Activated naive CD4-positive, alpha-beta T cell treated with anti-CD3 and anti-CD28 coated beads, Interleukin-2, amount 50 U/mL, for 72 hours (primary cell): ENCODE measurements at places on chromosomes 7 and 10.

DNA sequence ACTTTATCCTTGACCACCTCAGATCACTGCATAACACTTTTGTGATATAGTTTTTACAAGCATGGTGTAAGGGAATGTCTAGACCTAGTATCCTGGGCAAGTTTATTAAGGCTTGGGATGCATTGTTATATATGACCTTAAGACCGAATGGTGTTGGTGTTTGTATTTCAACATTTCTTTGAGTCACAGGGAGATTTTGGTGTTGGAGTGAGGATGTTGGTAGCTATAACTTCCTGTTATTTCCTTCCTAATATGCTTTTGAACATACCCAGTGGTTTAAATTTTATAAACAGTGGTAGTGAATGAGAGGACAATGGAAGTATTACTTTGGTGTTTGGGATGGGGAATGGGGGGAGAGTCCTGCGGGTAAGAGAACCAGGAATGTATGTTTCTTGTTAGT is 2.6 kb downstream of the EXOC4 start:
- DNase-seq = no peak

DNA sequence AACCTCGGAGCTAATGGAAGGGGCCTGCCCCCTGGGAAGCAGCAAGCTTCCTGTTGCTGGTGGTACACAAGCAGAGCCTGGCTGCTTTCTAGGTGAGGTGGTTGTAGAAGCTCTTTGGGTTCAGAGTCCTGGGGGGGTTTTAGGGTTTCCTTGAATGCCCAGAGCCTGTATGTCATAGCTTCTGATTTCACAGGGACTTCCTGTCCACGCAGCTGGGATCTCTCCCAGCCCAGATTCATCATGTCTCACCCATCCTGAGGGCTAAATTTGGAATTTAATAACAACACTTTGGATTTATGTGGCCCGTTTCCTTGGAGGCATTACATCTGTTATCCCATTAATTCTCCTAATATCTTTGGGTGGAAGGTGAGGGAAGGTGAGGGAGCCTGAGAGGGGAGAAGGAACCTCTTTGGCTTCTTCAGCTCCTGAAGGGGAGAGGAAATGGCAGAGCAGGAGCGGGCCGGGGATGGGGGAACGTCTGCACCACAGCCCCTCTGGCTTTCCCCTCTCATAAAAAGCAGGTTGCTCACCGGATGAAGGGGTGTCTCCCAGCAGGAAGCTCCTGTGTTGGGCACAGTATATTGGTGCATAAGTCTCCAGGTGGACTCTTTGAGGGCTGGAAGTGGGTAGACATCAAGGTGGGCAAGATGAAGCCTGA is 19.7 kb downstream of the RPS24 start:
- DNase-seq = no peak

DNA sequence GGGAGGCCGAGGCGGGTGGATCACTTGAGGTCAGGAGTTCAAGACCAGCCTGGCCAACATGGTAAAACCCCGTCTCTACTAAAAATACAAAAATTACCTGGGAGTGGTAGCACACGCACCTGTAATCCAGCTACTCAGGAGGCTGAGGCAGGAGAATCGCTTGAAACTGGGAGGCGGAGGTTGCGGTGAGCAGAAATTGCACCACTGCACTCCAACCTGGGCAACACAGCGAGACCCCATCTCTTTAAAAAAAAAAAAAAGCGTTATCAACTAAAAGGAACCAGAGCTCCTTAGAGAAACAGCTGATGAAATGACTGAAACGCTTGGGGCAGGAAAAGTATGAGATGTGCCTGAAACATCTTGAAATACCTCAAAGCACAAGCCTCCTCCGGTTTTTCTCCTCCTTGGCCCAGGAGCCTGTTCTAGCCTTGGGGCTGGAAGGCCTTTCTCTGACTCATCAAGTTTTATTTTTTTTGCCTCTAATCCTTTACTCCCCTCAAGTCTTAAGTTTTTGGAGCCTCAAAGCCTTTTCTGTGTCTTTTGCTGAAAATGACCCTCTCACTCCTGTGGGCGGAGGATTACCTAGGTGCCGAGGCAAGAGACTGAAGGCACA is 2.6 kb upstream of the METTL27 start:
- DNase-seq = no peak

- DNase-seq = no peak
Observed at GRCh38 chr7:77327067-77327931, 88.8 kb downstream of the GSAP start.

- DNase-seq = peak; percentile 80
Observed at GRCh38 chr10:101095550-101096213, 33.9 kb downstream of the KAZALD1 start.

DNA sequence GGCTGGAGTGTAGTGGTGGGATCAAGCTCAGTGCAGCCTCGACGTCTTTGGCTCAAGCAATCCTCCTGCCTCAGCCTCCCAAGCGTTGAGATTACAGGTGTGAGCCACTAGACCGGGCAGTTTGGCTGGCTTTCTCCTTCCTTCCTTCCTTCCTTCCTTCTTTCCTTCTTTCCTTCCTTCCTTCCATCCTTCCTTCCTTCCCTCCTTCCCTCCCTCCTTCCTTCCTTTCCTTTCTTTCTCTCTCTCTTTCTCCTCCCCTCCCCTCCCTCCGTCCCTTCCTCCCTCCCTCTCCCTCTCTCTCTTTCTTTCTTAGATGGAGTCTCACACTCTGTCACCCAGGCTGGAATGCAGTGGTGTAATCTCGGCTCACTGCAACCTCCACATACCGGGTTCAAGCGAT is 7.6 kb upstream of the VPS37D start:
- DNase-seq = no peak

GRCh38 chr10:71331736-71332135 is 12.7 kb downstream of the SLC29A3 start:
- no peak for DNase-seq
